Activated CD4-positive, CD25-positive, alpha-beta regulatory T cell (primary cell): ENCODE measurements at places on chromosomes 1 and 21.

GRCh38 chr1:41381692-41382479 is 20.7 kb downstream of the FOXO6 start:
- DNase-seq: no peak

GRCh38 chr1:35577071-35577998 is 4.2 kb downstream of the TFAP2E start:
- peak; percentile 53 for DNase-seq

DNA sequence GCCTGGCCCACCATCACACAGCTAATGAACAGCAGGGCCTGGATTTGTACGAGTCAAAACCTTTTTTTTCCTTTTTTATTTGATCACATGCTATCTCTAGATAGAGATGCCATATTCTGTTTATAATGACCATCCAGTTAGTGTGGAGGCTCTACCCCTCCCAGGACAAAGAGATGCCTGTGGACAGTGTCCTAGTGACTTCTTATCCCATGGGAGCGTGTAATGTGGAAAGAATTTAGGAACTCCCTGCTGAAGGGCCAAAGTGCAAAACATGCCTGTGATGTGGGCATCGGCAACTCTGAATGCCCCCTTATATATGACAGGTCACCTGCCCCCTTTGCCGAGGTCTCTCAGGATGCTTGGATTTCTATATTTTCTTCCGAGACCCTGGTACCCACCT is 292.2 kb downstream of the RRAGC start:
- DNase-seq: no peak

- no peak for DNase-seq
Measured at GRCh38 chr1:236370420-236370819, 23.7 kb upstream of the EDARADD start.

DNA sequence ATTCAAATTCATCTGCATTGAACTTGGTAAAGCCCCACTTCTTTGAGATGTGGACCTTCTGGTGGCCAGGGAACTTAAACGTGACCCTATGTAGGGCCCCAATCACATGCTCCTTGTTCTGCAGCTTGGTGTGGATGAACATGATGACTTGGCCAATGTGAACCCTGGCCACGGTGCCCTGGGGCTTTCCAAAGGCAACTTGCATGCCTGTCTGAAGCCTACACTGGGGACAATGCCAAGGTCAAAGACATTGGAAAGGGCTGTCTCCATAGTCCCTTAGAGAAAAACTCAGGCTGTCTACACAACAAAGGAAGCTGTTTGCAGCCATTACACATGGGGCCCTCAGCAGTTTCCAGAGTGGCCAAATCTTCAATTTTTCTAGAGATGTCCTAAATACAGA is 8.9 kb upstream of the VPS13D start:
- no peak for DNase-seq

GRCh38 chr1:64038965-64039364 is 164.5 kb upstream of the UBE2U start:
- DNase-seq: no peak

DNA sequence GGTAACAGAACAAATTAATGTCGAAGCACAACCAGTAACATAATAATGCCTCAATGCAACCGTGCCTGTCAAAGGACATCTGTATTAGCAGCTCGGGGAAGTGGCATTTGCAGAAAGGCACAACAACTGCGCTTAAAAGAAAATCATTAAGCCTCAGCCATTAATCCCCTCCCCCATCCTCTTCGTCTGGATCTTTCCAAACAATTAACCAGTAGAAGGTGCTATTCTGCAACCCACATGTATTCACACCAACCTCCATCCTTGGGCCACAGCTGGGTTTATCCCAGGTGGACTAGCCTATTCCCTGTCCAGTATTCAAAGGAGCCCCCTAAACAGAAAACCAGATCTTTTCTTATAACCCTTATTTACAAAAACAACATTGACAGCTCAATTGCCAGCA is 2.6 kb downstream of the RERE start:
- DNase-seq: no peak

- no peak for DNase-seq
Measured at GRCh38 chr1:42680921-42681683, 1.1 kb upstream of the YBX1 start.

- no peak for DNase-seq
Measured at GRCh38 chr1:163201906-163202305, 810 bp downstream of the RGS5 start.

DNA sequence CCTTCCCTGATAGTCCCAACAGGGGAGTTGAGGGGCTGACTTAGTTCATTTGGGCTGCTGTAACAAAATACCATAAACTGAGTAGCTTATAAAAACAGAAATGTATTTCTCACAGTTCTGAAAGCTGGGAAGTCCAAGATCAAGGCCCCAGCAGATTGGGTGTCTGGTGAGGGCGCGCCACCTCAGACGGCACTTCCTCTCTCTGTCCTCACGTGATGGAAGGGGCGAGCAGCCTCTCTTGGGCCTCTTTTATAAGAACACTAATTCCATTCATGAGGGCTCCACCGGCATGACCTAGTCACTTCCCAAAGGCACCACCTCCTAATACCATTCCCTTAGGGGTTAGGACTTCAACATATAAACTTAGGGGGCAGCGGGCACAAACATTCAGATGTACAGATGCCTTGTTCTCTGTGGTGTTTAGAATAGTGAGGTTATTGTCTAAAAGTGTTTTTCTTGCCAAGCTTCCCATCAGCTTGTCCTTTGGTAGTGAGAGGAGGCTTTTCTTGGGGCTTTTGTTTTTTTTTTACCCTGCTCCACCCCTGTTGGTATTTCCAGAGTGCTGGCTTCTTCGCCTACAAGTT is 20.3 kb downstream of the NIPAL3 start:
- no peak for DNase-seq

- DNase-seq: no peak
Measured at GRCh38 chr1:150444232-150444631, 43.0 kb upstream of the TARS2 start.

GRCh38 chr1:233998456-233998855 is 94.0 kb downstream of the SLC35F3 start:
- DNase-seq: no peak

- DNase-seq: no peak
Measured at GRCh38 chr1:86101616-86102015, 55.0 kb downstream of the COL24A1 start.

DNA sequence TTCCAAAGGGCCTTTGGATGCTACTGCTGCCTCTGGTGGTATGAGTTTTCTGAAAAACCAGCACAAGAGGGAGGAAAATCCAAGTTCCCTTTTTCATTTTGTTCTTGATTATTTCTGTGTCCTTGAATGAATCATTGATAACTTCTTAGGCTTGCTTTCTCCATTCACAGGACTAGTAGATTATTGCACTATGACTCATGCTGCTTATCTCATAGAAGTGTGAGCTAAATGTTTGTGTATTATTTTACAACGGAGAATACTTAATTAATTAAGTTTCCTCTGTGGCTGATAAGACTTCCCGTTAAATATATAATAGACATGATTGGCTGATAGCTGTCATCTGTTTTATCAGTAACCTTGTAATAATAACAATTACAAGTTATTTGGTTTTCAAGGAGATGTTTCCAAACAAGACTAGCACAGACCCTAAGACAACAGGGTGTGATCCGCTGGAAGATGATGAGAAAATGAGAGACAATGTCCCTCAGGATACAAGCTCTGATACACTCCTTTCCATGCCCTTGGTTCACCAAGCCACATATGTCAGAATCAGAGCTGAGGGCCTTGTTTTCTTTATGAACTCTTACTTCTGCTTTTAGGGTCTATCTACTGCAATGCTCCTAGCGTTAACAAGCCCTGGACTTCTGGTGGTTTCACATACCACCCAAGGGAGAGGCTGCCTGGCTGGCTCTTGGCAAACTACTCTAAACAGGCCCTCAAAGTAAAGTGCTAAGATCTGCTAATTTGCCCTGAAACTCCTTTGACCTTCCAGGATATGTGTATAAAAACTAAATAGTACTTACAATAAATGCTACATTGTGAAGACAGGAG is 1078.3 kb downstream of the TTLL7 start:
- no peak for DNase-seq

DNA sequence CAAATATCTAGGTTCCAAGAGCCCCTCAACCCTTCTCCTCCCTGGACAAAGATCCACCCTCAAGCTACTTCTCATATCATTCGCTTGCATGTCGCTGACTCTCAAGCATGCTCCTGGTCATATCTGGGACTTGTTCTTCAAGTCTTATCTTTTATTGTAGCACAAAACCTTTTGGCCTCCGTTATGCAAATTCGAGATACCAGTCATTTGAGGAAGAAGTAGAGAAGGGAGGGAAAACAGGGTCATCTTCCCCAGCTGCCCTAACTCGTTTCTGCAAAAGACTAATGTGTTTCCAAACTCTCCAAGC is 63.8 kb upstream of the ETS2 start:
- no peak for DNase-seq

GRCh38 chr1:186512698-186513457 is 52.0 kb upstream of the PDC start:
- no peak for DNase-seq

- DNase-seq: no peak
Measured at GRCh38 chr1:224753491-224753890, 137.4 kb downstream of the CNIH3 start.

GRCh38 chr1:177600936-177601335 is 368.9 kb downstream of the SEC16B start:
- DNase-seq: no peak

DNA sequence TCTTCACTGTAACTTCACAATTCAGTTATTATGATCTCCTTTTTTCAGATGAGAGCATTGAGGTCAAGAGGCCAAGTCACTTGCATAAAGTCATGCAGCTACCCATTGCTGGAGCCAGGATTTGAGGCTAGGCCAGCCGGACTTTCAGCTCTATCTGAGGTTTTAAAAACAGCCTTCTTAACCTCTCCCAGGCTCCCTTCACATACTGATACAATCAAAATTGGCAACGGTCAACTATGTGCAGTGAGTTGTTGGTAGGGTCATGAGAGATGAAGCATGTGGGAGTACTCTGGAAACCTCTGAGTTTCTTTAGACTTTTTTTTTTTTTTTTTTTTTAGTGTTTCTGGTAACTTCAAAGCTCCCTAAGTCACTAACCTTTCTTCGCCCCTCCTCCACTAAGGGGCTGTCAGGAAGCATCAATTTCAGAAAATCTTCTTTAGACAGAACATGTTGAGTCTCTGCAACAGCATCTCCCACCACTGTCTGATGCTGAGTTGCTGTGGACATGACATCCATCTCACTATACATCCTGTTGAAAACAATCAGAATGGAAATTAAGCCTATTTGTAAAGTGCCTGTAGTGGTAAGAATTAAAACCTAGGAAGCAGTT is 201.8 kb downstream of the SIPA1L2 start:
- no peak for DNase-seq

- no peak for DNase-seq
Measured at GRCh38 chr1:227225715-227226346, 92.5 kb downstream of the CDC42BPA start.

DNA sequence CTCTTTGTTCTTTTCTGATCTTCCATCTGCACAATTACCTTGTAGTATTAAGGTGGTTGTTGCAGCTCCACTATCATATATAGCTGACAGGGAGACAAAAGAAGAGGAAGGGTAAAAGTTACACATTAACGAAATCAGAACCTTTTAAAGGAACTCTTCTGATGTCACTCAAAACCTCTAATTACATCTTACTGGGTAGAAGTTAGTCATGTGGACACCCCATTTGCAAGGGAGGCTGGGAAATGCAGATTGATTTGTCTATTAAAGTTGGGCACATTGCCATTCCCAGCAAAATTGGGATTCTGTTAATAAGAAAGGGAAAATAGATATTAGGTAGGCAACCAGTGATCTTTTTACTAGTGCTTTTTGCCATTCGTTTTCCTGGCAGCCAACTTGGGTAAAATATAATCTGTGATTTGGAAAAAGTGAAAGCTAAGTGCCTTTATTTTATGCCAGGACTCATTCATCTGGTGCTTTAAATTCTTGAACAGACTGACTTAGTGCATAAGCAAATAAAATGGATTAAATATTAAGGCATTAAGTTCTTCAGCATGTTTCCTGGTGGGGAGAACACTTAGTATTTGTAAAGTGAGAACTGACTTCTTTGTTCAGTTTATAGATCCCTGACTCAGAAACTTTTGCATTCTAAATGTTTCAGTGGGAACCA is 71.3 kb downstream of the DNM3 start:
- no peak for DNase-seq

DNA sequence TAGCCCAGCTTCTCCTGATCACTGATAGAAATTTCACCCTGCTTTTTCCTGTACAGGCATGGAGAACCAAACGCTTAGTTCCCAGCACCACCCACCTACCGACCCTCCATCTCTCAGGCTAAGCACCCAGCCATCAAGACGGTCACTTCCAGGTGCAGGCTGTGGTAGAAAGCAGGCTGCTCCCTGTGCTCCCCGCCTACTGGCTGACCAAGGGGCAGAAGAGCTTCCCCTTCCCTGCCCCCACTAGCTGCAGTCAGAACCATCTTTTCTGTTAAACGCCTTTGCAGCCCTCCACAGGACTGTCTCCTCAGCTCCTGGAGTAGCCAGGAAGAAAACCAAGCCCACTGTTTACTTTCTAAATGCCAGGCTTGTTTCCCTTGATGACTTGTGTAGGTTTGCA is 23.0 kb downstream of the SPATA46 start:
- no peak for DNase-seq

- DNase-seq: peak; percentile 65
Measured at GRCh38 chr1:235093696-235094592, 34.7 kb downstream of the TOMM20 start.

DNA sequence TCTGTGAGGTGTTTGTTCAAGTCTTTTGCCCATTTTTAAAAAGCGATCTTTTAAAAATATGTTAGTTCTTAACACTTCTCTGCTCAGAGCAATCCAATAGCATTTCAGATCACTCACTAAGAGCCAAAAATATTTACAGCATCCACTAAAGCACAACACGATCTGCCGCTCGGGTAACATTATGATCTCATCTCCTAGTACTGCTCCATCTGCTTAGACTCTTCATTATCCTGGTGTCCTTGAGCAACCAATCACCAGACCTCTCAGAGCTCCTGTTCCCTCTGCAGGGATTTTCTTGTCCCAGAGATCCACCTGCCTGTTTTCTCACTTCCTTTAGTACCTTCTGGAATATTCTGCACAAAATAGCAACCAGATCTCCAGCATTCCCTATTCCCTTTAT is 235.3 kb upstream of the ESRRG start:
- DNase-seq: no peak

DNA sequence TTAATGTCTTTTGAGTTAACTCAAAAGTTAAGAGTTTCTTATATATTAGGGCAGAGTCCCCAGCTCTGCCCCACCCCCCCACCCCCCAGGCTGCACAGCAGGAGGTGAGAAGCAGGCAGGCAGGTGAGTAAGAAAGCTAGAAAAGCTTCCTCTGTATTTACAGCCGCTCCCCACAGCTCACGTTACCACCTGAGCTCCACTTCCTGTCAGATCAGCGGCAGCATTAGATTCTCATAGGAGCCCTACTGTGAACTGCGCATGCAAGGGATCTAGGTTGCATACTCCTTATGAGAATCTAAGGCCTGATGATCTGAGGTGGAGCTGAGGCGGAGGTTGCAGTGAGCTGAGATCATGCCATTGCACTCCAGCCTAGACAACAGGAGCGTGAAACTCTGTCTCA is 81.9 kb downstream of the SIM2 start:
- DNase-seq: no peak

DNA sequence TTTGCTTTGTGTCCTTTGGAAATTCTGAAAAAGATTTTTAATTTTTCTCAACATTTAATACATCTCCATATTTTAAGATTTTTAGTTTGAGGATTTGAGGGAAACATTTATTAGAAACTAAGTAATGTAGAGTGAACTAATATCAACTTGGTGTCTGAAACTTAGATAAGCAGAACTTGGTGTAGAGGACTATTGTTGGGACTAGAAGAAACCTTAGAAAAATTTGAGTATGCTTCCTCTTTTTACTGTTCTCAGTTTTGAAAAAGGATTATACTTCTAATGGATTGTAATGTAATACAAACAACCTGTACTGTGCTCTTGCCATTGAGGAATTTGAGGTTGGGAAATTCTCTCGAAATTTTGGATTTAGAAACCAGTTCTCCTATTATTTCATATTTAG is 2.4 kb downstream of the FNBP1L start:
- no peak for DNase-seq
